ENCODE measurements at places on chromosomes 16 and 17. TPM values are rescaled to one million over a fixed set of nuclear protein-coding genes. Genes with fewer than 3 reads are reported as not detected.
A peak's percentile ranks its signal among the peaks of the same experiment; 100 is the strongest.

- no peak for DNase-seq
These were observed 255.2 kb upstream of the WSB1 start for GRCh38 chr17:27038676-27039075.

Gene CFAP52
- total RNA-seq: not detected

GRCh38 chr16:70526403-70526802 lies 2.8 kb downstream of the SF3B3 start:
- no peak for DNase-seq

Gene ADAM11
- not detected for total RNA-seq

Gene RAPGEFL1
- 5.3 TPM for total RNA-seq

Gene TBC1D3
- total RNA-seq: not detected

Gene SEC14L1
- 73.2 TPM for total RNA-seq

DNA sequence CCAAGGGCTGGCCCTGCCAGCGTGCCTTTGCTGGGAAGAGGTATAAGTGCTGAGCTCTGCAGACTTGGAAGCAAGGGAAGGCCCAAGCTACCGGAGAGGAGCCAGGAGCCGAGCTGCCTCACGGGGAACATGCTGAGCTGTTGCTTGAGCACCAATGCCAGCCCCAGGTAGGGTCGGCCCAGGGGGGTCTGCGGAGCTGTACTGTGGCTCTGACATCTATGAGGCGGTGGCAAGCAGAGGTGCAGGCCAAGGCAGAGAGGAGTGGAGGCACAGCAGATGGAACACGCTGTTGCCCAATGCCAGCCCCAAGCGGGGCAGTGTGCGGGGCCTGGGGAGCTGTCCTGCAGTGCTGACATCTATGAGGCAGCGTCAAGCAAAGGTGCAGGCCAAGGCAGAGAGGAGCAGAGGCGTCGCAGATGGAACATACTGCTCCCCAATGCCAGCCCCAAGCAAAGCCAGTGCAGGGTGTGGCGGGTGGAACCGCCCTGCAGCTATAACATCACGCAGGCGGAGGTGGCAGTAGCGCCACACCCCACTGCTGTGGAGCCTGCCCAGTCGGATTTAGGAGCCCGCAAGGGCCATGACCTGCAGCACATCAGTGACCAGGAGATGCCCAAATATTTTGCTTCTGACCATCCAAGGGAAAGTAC lies 10.0 kb downstream of the GGA2 start:
- no peak for DNase-seq

Gene SDK2
- total RNA-seq: 0.31 TPM

DNA sequence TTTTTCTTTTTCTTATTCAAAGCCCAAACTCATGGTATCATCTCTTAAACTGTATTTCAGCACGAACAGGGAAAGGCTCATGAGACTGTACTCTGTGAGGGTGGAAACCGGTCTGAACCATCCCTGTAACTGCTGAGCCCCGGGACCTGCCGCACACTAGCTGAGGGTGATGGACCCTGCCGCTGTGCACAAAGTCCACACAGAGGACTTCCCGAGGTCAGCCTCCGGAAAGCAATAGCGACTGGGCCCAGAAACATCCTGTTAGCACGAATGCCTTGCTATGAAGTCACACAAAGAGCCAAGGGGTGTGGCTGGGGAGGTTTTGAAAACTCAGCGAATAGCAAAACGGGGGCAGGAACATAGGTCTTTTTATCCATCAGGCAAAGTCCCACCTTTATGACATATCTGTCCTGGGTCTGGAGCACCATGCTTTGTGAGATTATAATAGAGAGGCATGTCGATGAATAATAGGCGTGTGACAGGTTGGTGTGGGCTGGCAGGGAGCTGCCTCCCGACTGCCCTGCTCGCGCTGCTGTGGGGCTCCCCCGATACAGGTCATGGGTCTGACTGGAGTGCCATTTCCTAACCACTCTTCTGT lies 33.4 kb downstream of the CDK5R1 start:
- no peak for DNase-seq

- DNase-seq: no peak
These were observed 3.2 kb downstream of the THRA start for GRCh38 chr17:40065769-40066510.

Gene C17orf67
- 0.16 TPM for total RNA-seq

DNA sequence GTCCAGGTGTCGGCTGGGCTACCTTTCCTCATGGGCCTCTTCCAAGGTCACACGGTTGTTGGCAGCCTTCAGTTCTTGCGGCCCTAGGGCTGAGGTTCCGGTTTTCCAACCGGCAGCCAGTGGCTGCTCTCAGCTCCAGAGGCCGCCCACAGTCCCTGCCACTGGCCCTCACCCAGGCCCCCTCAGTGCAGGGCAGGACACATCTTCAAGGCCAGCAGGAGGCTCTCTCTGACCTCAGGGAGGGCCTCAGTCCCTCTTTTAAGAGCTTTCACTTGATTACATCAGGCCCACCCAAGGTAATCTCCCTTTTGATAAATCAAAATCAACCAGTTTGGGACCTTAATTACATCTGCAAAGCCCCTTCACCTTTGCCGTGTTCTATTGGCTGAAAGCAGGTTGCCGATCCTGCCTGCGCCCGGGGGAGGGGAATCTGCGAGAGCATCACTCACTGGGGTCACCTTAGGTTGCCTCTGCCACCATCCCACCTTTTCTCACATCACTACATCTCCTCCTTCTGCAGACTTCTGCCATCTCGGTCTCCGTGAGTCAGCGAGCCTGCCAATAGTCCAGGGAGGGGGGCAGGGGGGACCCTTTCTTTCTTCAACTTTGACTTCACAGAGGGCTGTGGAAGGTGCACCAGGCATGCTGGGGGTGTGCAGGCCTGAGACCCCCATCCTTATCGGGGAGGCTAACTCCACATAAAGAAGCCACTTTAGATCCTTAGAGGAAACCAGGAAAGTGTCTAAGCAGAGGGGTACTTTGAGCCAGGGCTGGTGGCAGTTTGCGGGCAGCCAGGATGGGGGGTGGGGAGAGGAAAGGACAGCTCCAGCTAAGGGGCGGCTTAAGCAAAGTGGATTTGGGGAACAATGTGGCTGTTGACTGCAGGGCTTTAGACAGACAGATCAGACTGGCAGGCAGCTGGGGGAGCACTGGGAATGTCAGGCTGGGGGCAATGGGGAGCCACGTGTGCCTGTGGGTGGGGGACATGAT lies 28.8 kb upstream of the NXPH3 start:
- DNase-seq: no peak

GRCh38 chr16:3907586-3907985 lies 27.1 kb upstream of the CREBBP start:
- no peak for DNase-seq

Gene KRT40
- not detected for total RNA-seq

GRCh38 chr16:77585379-77586251 lies 136.7 kb upstream of the NUDT7 start:
- no peak for DNase-seq

DNA sequence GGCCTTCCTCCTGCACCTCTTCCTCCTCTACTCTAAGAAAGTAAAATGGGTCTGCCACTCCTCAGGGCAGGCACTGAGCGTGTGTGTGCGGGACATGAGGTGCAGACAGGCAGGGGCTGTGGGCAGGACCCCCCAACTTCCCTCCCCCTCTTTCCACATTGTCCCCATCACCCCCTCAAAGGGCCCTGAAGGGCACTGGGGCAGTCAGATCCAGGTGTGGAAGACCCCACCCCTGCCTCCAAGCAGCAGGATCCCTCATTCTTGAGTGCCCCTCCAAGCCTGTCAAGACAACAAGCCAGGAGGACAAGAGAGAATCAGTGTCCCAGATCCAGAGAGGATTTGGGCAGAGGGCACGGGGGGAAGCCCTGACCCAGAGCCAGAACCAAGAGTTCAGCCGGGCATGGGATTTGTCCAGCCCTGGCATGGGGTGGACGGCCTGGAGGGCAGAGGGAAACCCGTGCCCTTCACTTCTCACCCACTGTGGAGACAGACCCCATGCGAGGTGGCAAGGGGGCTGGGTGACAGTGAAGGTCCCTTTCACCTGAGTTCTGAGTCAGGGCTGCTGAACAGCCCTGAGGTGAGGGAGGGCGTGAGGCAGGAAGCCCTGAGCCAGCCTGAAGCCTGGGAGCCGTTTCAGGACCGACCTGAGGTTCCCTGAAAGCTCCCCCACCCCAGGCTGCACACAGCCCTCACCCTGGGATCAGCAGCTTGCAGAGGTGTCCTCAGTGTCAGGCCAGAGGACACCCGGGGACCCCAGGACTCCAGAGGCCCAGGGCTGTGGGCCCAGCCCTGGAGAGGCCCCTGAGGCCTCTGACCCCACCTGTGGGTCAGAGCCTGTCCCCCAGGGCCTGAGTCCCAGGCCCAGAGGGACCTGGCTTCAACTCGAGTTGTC lies 45.8 kb downstream of the USP22 start:
- no peak for DNase-seq

Gene DNAAF8
- total RNA-seq: 1.1 TPM

Gene HBA1
- total RNA-seq: not detected

DNA sequence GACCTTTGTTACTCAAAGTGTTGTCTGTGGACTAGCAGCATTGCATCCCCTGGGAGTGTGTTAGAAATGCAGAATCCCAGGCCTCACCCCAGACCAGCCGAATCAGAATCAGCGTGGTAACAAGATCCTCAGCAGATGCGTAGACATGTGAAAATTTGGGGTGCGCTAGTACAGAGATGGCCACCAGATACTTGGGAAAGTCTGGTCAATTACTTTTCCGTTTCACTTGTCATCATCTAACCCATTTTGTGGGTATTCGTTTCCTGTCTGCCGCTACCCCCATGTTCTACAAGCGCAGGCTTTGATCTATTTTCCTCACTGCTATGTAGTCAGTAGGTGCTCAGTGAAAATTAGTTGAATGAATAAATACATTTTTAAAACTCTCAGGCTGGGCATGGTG lies 33.1 kb upstream of the HERPUD1 start:
- DNase-seq: no peak

DNA sequence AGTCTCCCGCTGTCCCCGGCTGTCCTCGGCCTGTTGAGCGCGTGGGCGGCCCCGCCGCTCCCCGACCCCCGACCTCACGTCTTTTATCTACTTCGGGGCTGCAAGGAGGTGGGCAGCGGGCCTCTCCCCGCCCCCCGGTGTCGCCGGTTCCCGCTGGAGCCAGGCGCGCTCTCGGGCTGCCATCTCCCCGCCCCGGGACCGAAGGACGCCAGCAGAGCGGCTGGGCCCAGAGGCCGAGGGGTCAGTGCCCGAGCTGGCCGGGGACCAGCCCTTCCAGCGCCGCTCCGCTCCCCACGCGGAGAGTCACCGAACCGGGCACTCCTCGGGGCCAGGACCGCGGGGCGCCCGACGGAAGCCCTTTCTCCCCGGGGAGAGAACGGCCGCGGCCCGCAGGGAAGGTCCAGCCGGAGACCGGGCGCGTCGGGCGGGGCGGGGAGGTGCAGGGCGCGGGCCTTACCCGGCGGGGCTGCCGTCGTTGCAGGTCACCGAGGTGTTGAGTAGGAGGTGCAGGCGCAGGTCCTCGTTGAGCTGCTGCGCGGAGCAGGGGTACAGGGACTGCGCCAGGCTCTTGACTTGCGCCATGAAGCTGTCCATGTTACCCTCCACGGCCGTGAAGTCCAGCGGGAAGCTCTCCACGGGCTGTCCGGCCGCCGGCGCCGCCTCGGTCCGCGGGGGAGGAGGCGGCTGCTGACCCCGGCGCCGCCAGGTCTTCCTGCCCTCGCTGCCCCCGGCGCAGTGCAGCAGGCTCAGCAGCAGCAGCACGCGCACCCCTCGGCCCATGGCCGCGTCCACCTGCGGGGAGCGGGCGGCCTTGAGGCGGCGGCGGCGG lies 643 bp downstream of the NOTUM start:
- DNase-seq: no peak

Gene CAMTA2
- total RNA-seq: 46.4 TPM

GRCh38 chr17:67125417-67125816 lies 81.1 kb downstream of the CACNG1 start:
- DNase-seq: no peak

- DNase-seq: no peak
These were observed 75.2 kb downstream of the N4BP1 start for GRCh38 chr16:48534601-48535340.

DNA sequence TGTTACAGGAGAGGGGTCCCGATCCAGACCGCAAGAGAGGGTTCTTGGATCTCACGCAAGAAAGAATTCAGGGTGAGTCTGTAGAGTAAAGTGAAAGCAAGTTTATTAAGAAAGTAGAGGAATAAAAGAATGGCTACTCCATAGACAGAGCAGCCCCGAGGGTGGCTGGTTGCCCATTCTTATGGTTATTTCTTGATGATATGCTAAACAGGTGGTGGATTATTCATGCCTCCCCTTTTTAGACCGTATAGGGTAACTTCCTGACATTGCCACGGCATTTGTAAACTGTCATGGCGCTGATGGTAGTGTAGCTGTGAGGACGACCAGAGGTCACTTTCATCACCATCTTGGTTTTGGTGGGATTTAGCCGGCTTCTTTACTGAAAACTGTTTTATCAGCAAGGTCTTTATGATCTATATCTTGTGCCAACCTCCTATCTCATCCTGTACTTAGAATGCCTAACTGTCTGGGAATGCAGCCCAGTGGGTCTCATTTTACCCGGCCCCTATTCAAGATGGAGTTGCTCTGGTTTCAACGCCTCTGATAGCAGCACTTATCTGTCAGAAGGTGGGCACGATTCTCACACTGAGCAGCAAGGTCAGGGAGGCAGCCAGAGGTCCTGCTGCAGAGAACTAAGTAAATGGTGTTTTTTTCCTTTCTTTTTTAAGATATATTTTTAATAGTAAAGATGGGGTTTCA lies 26.5 kb upstream of the XYLT2 start:
- no peak for DNase-seq

GRCh38 chr17:42347198-42347597 lies 41.0 kb downstream of the STAT3 start:
- peak; percentile 32 for DNase-seq

Gene AGRP
- not detected for total RNA-seq

Gene MYH1
- total RNA-seq: 1,190 TPM

- no peak for DNase-seq
These were observed 4.8 kb downstream of the KLHL11 start for GRCh38 chr17:41860254-41860931.

GRCh38 chr17:29593591-29594518 lies 923 bp downstream of the ANKRD13B start:
- DNase-seq: no peak

GRCh38 chr17:81551458-81552243 lies 502 bp downstream of the FAAP100 start:
- no peak for DNase-seq

DNA sequence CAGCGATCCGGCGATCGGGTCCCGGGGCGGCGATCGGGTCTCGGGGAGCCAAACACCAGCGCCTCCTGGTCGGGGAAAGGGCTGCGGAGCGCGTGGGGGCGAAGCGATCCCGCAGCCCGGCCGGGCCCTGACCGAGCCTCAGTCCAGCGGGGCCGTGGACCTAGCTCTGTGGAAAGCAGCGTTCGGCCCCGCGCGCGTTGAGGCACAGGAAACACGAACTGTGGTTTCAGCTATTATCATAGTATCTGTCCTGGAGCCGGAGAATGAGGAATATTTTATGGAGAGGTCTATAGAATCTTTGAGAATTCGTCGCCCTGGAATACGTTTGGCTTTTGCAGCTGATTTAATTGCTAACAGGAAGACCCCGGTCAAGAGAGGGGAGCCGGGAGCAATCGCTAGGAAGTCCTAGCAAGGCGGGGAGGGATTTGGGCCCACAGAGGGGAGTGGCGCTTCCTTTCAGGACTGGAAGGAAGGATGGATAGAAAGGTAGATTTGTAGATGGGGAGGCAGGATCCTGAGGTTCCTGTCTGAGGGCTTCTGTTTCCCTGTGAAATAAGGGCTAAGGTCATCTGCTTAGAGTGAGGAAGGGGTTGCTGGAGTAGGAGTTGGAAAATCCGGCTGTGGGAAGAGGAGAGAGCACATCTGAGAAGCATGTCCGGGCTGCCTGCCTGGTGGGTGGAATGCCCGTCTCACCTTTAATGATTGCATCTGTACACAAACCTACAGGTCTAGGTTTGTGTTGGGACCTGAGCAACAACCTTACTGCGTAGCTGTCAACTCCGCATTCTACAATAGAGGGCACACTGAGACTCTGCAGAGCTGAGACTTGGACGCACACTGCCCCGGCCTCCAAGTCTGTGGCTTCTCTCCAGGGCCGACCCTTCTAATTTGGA lies 770 bp downstream of the CCNF start:
- DNase-seq: no peak
